CD4-positive, CD25-positive, alpha-beta regulatory T cell (primary cell): ENCODE measurements at places on chromosomes 6 and 20.
A peak's percentile ranks its signal among the peaks of the same experiment; 100 is the strongest.

- no peak for DNase-seq
Observed at GRCh38 chr20:16187956-16188616, 385.2 kb downstream of the KIF16B start.

- no peak for DNase-seq
Observed at GRCh38 chr20:11467436-11467835, 450.3 kb upstream of the BTBD3 start.

- no peak for DNase-seq
Observed at GRCh38 chr20:34651200-34651599, 25.7 kb downstream of the PIGU start.

GRCh38 chr6:169221264-169221663 is 32.4 kb downstream of the THBS2 start:
- no peak for DNase-seq

- DNase-seq: no peak
Observed at GRCh38 chr6:33504486-33504885, 50.1 kb downstream of the ZBTB9 start.

DNA sequence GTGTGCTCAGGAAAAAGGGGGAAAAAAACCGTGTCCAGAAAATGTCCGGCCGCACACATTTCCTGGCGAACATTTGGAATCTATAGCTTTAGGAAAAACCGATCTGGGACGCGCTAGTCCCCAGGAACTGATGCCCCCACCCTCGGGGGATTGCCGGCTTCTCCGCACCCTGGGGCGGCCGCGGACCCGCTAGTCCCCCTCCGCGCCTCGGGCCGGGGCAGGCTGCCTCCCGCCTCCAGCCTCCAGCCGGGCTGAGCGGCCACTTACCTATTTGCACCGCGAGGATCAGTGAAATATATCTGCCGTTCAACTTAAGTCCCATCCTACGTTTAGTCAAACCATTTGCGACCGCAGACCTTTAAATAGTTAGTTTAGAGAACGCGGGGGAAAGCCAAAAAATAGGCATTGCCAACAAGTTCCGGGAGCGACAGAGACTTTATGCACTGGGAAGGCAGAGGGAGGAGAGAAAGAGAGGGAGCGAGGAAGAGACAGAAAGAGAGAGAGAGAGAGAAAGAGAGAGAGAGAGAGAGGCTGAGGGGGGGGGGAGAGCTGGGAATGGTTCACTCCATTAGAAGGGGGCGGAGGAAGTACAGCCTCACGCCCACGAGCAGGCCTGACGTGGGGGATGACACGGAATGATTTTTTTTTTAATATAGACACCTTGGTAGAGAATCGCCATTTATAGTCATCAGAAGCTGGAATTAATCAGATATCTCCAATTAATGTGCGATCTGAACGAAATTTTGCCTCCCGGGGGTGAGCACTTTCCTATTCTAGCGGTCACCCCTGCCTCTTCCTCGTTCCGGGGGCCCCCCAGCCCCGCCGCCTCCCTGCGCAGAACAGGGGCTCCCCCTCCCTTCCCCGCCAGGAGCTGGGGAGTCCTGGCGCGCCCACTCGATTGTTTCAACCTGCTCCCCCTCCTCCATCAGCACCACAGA is at the start of gene NRN1:
Gene NRN1, minus strand, starts transcription at position 498 of the 938 bp plus-strand sequence. Its CDS starts 176 bp downstream, at position 322.
- DNase-seq: no peak

DNA sequence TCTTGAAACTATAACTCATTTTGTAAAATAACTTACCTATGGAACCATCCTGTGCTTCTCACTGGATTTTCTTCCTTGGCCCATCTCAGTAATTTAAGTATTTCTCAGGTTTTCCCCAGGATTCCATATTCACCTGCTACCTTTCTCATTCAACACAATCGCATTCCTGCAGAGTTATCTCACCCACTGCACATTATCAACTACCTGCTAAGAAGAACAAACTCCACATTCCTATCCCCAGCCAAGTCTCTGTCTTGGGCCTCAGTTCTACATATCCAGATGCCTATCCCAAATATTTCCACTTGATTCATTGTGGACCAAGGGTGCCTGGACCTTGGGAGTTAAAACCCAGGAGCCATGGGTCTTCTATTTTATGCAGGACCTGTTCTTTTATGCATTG is 60.2 kb upstream of the KCNQ5 start:
- no peak for DNase-seq

GRCh38 chr6:12421596-12421995 is 131.4 kb downstream of the EDN1 start:
- DNase-seq: no peak

- no peak for DNase-seq
Observed at GRCh38 chr20:25239387-25240370, 8.2 kb upstream of the PYGB start.

GRCh38 chr6:48613231-48613949 is 502.4 kb upstream of the PTCHD4 start:
- no peak for DNase-seq

GRCh38 chr20:2421247-2421646 is 40.5 kb downstream of the TGM6 start:
- DNase-seq: no peak

DNA sequence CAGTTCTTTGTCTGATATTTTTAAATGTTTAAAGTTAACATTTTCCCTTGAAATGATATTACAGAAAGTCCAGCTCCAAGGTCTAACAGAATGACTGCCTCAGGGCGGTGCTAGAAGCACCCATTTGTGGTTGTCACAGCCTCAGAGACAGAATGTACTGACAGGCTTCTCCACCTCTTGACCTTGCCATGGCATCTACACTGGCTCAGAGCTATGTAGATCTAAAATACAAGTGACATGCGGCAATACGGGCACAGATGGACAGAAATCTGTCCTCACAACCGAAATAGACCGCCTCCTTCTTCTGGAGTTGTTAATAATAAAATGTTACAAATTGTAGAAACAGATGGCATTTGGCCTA is 167.2 kb upstream of the THEMIS start:
- DNase-seq: no peak

- DNase-seq: no peak
Observed at GRCh38 chr6:87396595-87397392, 11.0 kb upstream of the CFAP206 start.

- DNase-seq: no peak
Observed at GRCh38 chr6:165266191-165266590, 43.2 kb downstream of the C6orf118 start.

GRCh38 chr6:82781620-82782204 is 283.9 kb downstream of the UBE3D start:
- no peak for DNase-seq

DNA sequence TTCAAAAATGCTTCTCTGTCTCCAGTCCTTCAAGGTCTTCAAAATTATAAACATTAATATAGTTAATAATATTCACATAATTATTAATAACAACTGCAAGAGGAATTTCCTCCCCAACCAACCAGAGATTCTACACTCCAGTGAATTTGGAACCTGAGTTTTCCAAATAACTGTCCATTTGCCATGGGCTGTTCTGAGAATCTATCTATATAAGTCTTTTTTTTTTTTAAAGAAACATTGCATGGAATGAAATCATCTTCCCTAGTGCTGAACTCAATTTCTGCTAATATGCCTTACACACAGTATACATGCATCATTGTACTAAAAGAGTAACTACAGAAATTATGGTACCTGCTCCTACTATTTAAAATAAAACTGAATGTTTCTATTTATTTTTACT is 113.9 kb downstream of the SLC22A3 start:
- no peak for DNase-seq

DNA sequence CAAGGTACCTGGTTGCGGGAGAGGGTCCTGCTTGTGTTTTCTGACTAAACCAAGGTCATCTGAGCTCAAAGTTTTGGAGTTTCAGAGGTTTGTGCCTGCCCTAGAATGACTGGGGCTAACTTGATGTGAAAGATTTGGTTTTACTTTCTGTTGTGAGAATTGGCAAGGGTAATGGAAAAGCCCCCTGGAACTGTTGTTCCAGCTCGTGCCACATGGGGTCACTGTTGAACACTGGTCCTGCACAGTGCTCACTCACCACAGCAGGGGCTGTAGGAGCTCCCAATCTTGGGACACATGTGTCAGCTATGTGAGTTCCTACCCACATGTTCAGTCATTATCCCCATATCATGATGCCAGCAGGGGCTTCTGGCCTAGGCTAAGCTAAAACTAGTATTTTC is 6.5 kb downstream of the TGM6 start:
- peak; percentile 70 for DNase-seq

DNA sequence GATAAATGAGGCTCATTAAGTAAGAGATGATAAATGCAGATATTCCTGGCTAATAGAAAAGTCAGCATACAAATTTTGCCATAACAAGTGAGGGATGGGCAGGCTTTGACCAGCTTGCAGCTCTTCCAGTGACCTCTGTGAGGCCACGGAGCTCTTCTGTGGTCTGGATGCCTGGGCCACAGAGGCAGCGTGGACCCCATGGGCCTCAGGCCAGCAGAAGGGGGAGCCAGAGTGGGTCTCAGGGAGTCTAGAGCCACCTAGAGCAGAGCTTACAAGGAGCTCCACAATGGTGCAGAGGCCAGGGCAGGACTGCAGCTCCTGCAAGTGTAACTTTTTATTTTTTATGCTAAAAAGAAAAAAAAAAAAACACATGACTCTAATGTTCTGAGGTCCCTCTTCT is 165.1 kb downstream of the ARID1B start:
- no peak for DNase-seq

GRCh38 chr20:15603506-15603905 is 969.7 kb downstream of the KIF16B start:
- no peak for DNase-seq
